SK-MEL-5 (cell line): ENCODE measurements at places on chromosomes 11 and 22. TPM values are rescaled to one million over a fixed set of nuclear protein-coding genes. Genes with fewer than 3 reads are reported as not detected.

DNA sequence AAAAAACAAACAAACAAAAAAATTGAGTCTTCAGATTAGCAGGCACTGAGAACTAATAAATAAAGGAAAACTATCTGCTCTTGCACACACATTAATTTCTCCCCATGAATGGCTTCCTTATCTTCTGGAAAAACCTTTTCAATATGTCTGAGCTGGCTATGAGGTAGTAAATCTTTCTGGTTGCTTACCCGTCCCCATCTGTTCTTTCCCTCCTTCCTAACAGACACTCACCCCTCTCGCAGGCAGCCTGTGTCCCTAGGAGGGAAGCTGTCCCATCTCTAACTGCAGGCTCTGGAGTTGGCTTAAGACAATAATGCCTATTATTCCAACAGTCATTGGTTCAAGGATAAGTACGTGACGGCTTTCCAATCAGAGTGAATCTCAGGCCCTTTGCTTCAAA is 8.2 kb upstream of the SCUBE2 start:
- DNase-seq: no peak

DNA sequence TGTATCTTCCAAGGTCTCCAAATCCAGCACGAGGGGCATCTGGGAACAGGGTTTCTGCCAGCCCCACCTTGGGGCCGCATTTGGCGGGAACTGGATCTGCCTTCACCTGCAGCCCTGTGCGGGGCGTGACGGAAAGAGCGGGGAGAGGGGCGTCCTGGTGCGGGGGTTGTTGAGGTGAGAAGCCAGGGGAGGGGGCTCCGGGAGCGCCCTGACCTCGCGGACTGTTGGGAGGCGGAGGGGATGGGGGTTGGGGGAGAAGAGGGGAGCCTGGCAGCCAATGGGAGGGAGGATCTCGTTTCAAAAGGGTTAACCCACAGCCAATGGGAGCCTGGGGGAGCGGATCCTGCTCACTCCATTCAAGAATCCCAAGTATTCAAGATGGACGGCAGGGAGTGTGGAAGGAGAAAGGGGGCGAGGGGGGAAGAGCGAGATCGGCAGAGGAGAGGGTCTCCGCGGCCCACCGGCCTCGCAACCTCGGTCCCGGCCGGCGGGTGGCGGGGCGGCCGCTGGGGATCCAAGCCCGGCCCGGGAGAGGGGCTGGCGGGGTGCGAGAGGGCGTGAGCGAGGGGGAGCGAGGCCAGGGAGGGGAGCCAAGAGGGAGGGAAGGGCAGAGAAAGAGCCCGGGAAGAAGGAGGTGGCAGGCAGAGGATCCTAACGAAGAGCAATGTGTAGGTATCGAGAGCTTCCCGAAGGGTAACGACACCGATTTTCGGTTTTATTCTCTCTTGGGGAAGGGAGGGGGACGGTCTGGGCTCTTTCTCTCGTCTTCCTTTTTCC is 11.5 kb downstream of the YPEL4 start:
- peak; percentile 81 for DNase-seq

GRCh38 chr22:41770715-41771468 is 29.6 kb upstream of the CCDC134 start:
- DNase-seq: no peak

DNA sequence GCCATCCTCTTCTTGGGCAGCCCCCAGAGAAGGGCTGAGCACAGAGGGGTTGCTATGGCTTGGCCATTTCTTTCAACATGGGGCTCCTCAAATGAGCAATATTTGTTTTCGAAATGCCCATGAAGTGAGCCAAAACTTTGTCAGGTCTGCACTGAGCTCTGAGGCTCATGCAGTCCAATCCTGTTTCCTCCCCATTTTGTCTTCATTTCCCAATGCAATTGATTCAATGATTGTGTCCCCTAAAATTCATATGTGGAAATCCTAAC is 60.6 kb upstream of the CD44 start:
- DNase-seq: no peak

GRCh38 chr11:135022454-135022853 is 610.4 kb upstream of the B3GAT1 start:
- DNase-seq: no peak

DNA sequence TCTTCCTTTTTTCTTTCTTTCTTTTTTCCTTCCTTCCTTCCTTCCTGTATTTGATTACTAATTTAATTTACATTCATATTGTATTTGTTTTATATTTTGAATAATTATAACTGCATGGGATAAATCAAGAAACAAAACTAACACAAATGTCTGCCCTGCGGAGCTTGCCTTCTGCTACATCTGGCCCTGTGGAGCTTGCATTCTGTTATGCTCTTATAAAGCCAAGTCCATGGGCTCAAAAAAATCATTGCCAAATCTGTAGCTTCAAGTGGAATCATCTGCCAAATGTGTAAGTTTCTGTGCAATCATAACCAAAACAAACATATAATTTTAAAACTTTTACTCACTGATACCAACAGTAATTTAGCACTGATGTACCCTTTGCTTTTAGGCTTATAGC is 8.0 kb upstream of the OR52J3 start:
- DNase-seq: no peak

The OR51I1 gene
- 0.63 TPM in 1 of 2 replicates, not detected in the other for total RNA-seq

The CXCR5 gene
- total RNA-seq: not detected in 2 replicates

The GALNT18 gene
- 3.4 and 4.1 TPM in 2 replicates for total RNA-seq

The HEPACAM gene
- total RNA-seq: not detected in 2 replicates

The BMAL1 gene
- total RNA-seq: 6.1 and 7.1 TPM in 2 replicates
